Dermis lymphatic vessel endothelial cell (primary cell): ENCODE measurements at places on chromosomes 2 and 18. TPM values are rescaled to one million over a fixed set of nuclear protein-coding genes. Genes with fewer than 3 reads are reported as not detected.

The BCL2 gene
- 0.98 and 2.1 TPM in 2 replicates for total RNA-seq

The SIGLEC15 gene
- not detected in 2 replicates for total RNA-seq

The OR6B2 gene
- not detected in 2 replicates for total RNA-seq

The MC5R gene
- total RNA-seq = not detected in 2 replicates

The FANCL gene
- total RNA-seq = 13.3 and 18.6 TPM in 2 replicates

The C2orf72 gene
- under 0.01 and 7.6 TPM in 2 replicates for total RNA-seq

The APOB gene
- total RNA-seq = under 0.01 TPM in 2 replicates

The STON1 gene
- 2.3 and 4.7 TPM in 2 replicates for total RNA-seq

The PTH2R gene
- total RNA-seq = under 0.01 TPM in 2 replicates

The INPP1 gene
- 12.0 and 15.4 TPM in 2 replicates for total RNA-seq

The TRIB2 gene
- total RNA-seq = 63.1 and 83.0 TPM in 2 replicates

The SOWAHC gene
- 9.9 and 10.6 TPM in 2 replicates for total RNA-seq

The IL1B gene
- not detected in 2 replicates for total RNA-seq

The NPPC gene
- not detected in 2 replicates for total RNA-seq

The MARCO gene
- not detected in 2 replicates for total RNA-seq

The UGT1A8 gene
- not detected in 2 replicates for total RNA-seq

The RNF125 gene
- 3.9 and 7.3 TPM in 2 replicates for total RNA-seq

The RETSAT gene
- total RNA-seq = 59.1 and 68.5 TPM in 2 replicates

The ATP6V1B1 gene
- total RNA-seq = not detected in 2 replicates

The WDPCP gene
- total RNA-seq = 4.1 and 5.4 TPM in 2 replicates

The TLX2 gene
- not detected in 2 replicates for total RNA-seq

The TANK gene
- total RNA-seq = 66.3 and 70.8 TPM in 2 replicates

The KCNE4 gene
- under 0.01 and 1.1 TPM in 2 replicates for total RNA-seq

The BUB1 gene
- total RNA-seq = 5.3 and 7.4 TPM in 2 replicates

The ALPI gene
- not detected in 2 replicates for total RNA-seq

The NDUFS1 gene
- 125 and 129 TPM in 2 replicates for total RNA-seq

The AQP12B gene
- not detected in 2 replicates for total RNA-seq

The CCDC85A gene
- 0.69 and 1.5 TPM in 2 replicates for total RNA-seq

The TNFRSF11A gene
- 43.0 and 49.1 TPM in 2 replicates for total RNA-seq

The MROH2A gene
- total RNA-seq = not detected in 2 replicates

The PLCD4 gene
- 1.3 and 2.6 TPM in 2 replicates for total RNA-seq

The GALNT3 gene
- total RNA-seq = 0.11 and 0.17 TPM in 2 replicates

The VSNL1 gene
- not detected in 2 replicates for total RNA-seq

The CDK15 gene
- total RNA-seq = under 0.01 TPM in 1 of 2 replicates, not detected in the other

The C1D gene
- 17.5 and 28.2 TPM in 2 replicates for total RNA-seq

The PLEK gene
- 0.22 TPM in 1 of 2 replicates, not detected in the other for total RNA-seq

The MIB1 gene
- total RNA-seq = 38.9 and 53.5 TPM in 2 replicates

The CYBRD1 gene
- total RNA-seq = 20.2 and 24.5 TPM in 2 replicates

The FBLN7 gene
- total RNA-seq = 0.87 and 2.7 TPM in 2 replicates

The CCDC74B gene
- total RNA-seq = 0.17 and 5.0 TPM in 2 replicates

The PIKFYVE gene
- 22.1 and 31.7 TPM in 2 replicates for total RNA-seq

The AGPS gene
- total RNA-seq = 46.3 and 53.7 TPM in 2 replicates

The OTOS gene
- not detected in 2 replicates for total RNA-seq
